Stimulated activated naive B cell treated with anti-CD40 and anti-IgM and Interleukin-4, amounts not matched to agents 10 μg/mL and 1 μg/mL and 100 μg/mL, for 72 hours (primary cell): ENCODE measurements at places on chromosomes 2 and 18.

DNA sequence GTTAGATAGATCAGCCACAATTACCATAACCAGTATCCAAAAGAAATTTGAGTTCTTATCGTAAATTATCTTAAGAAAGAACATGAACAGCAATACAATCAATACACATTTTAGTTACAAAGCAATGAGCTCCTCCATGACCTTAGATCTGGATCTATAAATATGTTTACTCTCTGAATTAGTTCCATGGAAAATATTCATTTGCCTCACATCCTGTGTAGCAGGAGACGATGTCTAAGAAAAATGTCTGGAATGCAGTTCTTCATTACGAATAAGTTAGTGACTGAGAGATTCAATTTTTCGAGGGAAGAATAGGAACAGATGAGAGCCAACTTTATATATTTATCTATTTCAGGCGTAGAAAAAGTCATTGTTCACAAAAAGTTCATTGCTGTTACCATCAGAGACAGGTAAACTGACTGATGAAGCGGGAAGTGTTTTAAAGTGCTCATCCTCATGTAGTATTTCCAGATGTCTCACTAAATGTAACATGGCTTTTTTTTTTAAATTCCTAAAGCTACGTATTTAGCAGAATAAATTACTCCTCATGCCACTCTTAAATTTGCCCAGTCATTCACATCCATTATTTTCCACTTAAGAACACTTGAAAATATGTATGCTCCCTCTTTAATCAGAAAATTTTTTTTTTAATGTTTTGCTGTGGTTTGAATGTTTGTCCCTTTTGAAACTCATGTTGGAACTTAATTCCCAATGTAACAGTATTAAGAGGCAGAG, 106.5 kb upstream of the SCN1A start:
- DNase-seq: no peak

DNA sequence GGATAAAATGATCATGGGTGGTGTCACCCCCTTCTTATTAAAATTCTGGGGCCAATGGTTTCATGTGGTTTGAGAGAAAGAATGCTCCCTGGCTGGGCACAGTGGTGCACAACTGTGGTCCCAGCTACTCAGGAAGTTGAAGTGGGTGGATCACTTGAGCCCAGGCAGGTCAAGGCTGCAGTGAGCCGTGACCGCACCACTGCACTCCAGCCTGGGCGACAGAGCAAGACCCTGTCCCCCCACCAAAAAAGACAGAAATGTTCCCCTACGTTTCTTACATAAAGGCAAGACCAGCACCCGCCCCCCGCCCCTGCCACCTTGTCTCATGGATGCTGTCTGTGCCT, 53.0 kb upstream of the ID2 start:
- no peak for DNase-seq

GRCh38 chr2:2324119-2324518, 7.0 kb downstream of the MYT1L start:
- no peak for DNase-seq

- no peak for DNase-seq
These were observed 147.6 kb upstream of the SETBP1 start for GRCh38 chr18:44533071-44533470.

GRCh38 chr18:47978141-47978540, 47.7 kb upstream of the SMAD2 start:
- DNase-seq: no peak

DNA sequence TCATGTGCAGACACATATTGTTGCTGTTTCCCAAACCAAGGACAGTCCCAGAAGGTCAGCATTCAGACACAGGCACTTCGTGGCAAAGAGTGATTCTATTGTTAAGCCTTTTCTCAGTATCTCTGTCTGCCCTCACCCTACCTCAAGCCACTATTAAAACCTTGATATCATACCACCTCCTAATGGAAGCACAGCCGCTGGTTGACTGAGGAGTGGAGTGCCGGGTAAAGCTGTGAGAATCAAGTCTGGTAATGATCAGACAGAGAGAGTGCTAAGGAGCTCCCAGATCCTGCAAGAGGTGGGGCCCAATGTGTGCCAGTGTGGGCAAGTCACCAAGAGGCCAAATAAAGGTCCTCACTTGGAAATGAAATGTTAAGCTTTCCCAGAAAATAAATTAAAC, 819.5 kb downstream of the BCL11A start:
- no peak for DNase-seq
